ENCODE measurements at places on chromosomes 5 and 9. TPM values are rescaled to one million over a fixed set of nuclear protein-coding genes. Genes with fewer than 3 reads are reported as not detected.

Gene KCNMB1
- total RNA-seq, result not detected

Gene ITGA1
- total RNA-seq, result 0.83 TPM

Gene INVS
- total RNA-seq, result 10.7 TPM

Gene CEP78
- 17.0 TPM for total RNA-seq

Gene ADGRV1
- 0.57 TPM for total RNA-seq

Gene NOP16
- total RNA-seq, result 109 TPM

Gene RBM27
- 15.0 TPM for total RNA-seq

Gene PCDHA3
- total RNA-seq, result 1.1 TPM

Gene FAM221B
- not detected for total RNA-seq

Gene NACC2
- 30.2 TPM for total RNA-seq

Gene UGT3A2
- not detected for total RNA-seq

Gene DHX29
- 22.7 TPM for total RNA-seq

Gene LRRC14B
- not detected for total RNA-seq

Gene GABRA1
- not detected for total RNA-seq

Gene ASB6
- total RNA-seq, result 25.8 TPM

Gene DAB2IP
- total RNA-seq, result 10.3 TPM

Gene NME5
- total RNA-seq, result not detected

Gene PRKACG
- not detected for total RNA-seq

Gene TMOD1
- 2.9 TPM for total RNA-seq

Gene GNAQ
- 19.2 TPM for total RNA-seq

Gene PLCXD3
- total RNA-seq, result 0.13 TPM

Gene SOX30
- total RNA-seq, result not detected

Gene APBA1
- 0.12 TPM for total RNA-seq

All from A549 treated with ZK216348 at 1 μM for 4 hours (cell line).